ENCODE measurements at places on chromosomes 16 and 17.

GRCh38 chr16:27368358-27368722 lies 33.6 kb upstream of the IL21R start:
- ATAC-seq, result no peak

GRCh38 chr17:58331815-58332777 lies 3.5 kb upstream of the TSPOAP1 start:
- ATAC-seq, result no peak

GRCh38 chr17:73956595-73957465 lies 246.6 kb upstream of the RPL38 start:
- peak; percentile 20 for ATAC-seq

- no peak for ATAC-seq
Observed at GRCh38 chr17:42953669-42954068, 10.6 kb downstream of the AARSD1 start.

DNA sequence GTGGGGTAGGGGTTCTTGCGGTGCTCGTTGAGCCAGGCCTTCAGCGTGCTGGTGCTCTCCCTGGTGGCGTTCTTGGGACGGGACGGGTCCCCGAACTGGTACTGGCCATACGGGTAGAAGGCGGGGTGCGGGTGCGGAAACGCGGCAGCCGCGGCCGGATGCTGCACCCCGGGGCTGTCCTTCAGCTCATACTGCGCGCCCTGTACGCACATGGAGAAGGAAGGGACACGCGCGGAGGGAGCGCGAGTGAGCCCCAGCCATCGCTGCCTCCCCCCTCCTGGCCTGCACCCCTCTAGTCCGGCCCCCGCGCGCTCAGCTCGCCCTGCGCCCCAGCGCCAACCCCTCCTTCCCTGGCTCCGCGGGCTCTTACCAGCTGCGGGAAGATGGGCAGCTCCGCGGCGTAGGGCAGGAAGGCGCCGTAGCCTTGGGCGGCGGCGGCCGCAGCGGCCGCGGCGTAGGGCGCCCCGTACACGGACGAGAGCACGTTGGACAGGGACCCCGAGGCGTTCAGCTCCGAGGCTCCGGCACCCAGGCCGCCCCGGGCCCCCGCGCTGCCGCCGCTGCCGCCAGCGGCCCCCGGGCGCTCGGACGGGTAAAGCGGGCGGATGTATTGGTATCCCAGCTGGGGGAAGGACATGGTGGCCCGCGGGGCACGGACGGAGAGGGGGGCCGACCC lies 1.0 kb downstream of the IRX3 start:
- ATAC-seq, result peak; percentile 37

- no peak for ATAC-seq
Observed at GRCh38 chr16:72815348-72816318, 232.3 kb downstream of the ZFHX3 start.

DNA sequence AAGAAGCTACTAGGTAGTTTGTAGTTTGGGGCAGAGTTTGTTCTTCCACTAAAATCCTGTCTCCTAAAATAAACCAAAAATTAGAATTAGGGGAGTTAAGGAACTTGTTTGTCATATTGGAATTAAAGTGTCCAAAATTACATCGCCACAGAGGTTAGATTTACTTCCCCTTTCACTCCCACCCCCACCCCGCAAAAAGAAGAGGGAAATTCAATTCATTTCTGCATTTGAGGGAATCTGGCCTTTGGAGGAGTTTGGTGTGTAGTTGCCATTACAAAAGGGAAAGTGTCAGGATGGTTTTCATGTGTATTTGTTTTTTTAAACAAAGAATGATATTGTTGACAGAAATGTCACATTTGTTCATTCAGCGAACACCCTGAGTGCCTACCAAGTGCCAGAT lies 5.8 kb downstream of the TMEM97 start:
- no peak for ATAC-seq

- ATAC-seq, result peak; percentile 67
Observed at GRCh38 chr16:48556913-48557351, 53.0 kb downstream of the N4BP1 start.

DNA sequence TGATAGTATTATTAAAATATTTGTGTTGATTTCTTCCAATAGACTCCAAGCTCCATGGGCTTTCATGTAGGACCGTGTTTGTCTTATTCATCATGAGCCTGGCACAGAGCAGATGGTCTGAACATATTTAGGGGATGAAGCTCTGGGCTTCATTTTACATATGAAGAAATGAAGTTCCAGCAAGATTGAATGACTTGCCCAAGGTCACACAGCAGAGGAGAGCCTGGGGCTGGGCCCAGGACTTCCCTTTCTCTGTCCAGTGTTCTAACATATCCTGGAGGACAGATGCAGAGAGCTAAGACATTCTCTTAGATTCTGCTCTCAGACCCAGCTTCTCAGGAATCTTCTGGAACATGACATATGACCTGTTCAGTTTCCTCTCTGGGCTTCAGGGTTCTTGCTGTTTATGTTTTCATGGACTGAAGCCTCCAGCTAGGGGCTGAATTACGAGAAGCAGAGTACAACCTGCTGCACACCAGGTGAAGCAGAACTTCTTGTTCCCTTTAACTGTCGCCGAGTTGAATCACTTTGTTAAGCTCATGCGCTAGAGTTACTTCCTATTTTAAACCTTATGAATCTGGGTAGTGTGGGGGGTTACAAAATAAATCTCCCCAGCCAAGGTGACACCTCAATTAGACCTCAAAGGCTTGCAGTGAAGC lies 53.6 kb downstream of the GPRC5B start:
- ATAC-seq, result peak; percentile 17

DNA sequence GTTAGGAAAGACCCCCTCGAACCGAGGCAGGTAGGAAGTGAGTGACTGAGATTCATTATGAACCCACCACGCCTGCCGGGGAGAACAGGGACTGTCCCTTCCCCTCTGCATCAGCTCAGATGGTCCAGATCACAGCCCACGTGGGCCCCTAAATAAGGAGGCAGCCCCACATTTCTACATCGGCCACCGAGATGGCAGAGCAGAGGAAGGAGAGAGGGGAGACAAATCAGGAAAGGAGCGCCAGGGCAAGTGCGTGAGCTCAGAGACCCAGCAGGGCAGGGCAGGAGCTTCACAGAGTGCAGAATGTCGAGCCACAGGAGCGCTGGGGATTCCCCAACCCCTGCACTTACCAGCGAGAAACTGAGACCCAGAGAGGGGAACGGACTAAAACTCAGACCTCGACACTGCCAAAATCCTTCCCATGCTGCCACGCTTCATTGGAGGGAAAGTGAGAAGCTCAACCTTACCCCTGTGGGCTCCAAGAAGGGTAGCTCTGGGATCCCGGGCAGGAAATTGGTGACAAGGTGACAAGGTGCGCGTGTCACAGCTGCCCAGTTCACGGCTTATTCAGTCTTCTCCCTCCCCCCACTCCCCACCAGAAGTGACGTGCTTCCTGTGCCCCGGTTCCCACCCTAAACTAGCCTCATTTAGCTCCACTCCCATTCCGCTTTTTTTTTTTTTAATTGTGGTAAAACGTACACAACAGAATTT lies at the start of gene ICAM2:
ICAM2 (minus strand) TSS at position 578 of the 711 bp plus-strand sequence. CDS start 13,942 bp downstream, outside the sequence.
- ATAC-seq, result no peak

DNA sequence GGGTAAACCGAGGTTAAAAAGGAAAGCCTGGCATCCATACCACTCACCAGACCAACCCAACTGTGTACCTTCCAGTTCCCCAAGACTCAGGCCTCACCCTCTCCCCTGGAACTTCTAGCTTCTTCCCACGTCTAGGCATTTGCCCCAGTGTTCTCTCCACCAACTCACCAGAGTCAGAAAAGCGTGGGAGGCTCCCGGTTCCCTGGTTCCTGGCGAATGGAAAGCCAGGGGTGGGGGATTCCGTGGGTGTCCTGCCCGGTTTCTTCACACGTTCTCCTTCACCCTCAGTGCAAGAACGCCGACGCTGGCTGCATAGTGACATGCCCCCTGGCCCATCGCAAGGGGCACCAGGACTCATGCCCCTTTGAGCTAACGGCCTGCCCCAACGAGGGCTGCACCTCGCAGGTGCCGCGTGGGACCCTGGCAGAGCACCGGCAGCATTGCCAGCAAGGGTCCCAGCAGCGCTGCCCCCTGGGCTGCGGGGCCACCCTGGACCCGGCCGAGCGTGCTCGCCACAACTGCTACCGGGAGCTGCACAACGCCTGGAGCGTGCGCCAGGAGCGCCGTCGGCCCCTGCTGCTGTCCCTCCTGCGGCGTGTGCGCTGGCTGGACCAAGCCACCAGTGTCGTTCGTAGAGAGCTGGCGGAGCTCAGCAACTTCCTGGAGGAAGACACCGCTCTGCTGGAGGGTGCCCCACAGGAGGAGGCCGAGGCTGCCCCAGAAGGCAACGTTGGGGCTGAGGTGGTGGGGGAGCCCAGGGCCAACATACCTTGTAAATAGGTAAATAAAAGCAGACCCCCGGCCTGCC lies 1.7 kb downstream of the RNF151 start:
- ATAC-seq, result no peak

DNA sequence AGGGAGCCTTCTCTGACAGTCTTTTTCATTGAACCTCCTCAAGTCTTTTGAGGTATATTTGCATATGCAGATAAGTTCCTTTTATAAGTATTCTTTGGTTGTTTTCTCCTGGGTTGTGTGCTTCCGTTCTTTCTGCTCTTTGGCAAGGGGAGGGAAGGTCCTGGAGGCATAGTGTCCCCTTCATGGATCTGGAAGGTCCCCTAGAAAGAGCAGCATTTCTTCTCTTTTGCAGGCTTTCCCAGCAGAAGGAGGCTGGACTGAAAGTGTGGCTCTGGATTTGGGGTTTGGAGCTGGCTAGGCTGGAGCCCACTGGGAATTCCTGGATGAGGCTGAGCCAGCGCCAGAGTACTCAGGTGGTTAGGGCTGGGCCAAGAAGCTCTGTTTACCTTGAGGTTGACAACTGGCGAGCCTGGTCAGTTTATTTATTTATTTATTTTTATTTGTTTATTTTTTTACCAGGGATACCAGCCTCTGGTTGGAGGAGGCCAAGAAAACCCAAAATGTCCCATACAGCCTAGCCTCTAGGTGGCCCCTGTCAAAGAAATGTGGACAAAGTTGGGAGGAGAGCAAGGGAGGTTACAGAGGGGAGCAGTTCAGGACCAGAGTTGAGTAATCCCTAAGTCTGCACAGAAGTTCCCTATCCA lies 5.4 kb upstream of the TOP2A start:
- peak; percentile 47 for ATAC-seq

GRCh38 chr17:8016632-8017424 lies 14.4 kb downstream of the GUCY2D start:
- peak; percentile 93 for ATAC-seq

DNA sequence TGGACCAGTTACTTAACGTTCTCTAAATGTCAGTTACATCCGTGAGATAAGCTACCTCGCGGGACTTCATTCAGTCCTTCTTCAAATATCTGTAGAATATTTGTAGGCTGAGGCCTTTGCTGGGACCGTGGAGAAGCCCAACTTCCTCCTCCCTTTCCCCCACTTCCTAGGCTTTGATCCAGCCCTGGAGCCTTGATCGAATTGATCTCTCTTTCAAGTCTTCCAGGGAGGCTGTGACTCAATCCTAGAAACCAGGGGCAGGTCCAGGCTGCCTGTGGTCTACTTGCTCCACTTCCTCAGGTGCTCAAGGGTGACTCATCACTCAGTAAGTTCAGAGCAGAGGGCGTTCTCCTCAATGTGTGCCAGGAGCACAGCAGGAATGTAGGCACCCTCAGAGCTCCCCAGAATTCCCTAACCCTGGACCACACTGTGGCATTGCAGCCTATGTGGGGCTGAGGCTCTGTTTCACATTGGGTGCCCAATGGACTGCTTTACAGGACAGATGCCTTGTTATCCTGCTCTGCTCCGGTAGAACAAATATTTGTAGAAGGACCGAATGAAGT lies 11.2 kb upstream of the CEP20 start:
- peak; percentile 85 for ATAC-seq

DNA sequence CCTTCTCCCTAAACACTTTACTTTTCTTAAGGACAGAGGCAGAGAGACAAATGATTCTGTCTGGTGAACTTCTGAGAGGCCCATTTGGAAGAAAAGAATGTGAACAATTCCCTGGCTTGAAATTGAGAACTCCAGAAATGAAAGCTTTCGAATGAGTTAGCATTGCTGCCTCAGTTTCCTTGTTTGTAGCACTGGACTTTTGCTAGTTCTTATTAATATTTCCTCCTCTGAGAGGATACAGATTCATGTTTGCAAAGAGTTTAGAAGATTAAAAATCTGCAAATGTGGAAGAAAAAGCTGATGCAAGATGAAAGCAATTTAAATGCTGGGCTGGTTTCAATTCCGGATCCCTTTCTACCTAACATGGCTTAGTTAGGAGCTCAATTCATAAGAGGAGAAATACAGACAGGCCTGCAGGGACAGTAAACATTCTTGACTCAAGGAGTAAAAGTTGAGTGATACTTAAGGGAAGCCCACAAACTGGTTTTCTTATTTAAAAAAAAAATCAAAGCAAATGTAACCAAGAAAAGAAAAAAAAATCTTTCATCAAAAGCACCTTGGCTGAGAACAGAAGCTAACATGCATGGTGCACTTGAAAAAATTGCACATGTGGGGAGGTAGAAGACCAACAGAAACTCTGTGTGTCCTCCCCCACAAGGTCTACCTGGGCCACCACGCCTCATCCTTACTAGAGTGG lies 27.1 kb downstream of the HNF1B start:
- no peak for ATAC-seq

DNA sequence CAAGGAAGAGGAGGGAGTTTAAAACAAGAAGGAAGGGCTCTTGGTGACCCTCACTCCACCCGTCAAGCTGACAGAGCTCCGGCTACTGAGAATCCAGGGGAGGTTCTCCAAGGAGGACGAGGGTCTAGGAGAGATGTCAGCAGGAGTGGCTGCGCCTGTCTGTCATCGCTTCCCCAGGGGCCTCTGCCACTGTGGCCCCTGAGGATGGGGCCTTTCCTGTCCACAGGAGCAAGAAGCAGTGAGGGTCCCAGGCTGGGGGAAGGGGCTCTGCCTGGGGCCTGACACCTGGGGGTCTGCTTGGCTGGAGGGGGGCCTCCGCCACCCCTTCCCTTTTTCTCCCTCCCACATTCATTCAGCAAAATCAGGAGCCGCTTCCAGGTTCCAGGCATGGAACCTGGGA lies 66.5 kb upstream of the TNRC6C start:
- no peak for ATAC-seq

DNA sequence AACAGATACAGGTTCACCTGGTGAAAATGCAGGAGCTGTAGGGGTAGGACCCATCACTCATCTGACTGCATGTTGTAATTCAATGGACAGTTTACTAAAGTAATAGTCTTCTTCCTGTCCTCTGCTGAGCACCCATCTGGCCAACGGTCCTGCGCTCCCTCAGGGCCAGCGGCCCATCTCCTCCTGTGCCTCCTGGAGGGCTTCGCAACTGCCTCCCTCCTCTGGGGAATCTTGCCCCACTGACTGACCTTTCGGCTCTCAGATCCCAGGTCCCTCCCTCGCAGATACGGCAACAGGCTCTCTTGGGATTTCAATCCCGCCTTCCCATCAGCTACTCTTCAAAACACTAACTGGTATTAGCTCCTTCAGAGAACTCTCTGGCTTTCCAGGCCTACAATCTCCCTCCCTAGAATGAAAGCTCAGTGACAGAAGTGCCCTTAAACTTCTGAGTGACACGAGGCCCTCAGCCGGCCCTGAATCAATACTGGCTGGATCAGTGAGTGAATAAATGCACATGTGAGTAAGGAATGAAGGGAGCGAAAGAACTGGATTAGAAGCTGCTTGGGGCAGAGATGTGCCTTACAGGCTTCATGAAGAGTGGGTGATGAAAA lies 1.3 kb downstream of the PEMT start:
- ATAC-seq, result no peak
